Activated T-helper 2 cell treated with anti-CD3 and anti-CD28 coated beads, Interferon-gamma antibody, Interleukin-2, Interleukin-4, amounts not matched to agents 10 μg/mL and 5 μg/mL and 100 μg/mL, durations not matched to agents 14 hours and 24 hours and 36 hours (primary cell): ENCODE measurements at places on chromosomes 5 and 9.

DNA sequence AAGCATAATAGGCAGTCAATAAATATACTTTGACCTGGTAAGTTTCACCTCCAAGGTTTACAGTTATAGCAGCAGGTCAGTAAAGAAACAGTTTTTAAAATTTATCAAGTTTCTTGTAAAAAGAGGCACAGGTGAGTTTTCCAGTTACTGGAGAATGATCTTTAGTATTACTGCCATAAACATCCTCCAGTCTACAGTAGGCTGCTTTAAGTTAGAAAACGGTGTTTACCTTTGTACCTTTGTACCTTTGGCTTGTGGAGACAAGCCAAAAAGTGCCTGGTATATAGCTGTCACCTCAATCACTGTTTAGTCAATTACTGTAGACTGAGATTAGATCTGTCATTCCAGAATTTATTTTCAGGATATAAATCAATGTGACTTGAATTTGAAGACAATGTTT is 42.7 kb upstream of the SRFBP1 start:
- DNase-seq: no peak
- no peaks in the 10 kb centered on the region for H3K36me3 ChIP-seq
- H3K4me3 ChIP-seq: no peak overlapping the region
- H3K27ac ChIP-seq: no peak overlapping the region
- no peaks in the 10 kb centered on the region for H3K27me3 ChIP-seq

GRCh38 chr9:126701813-126702140 is 88.0 kb downstream of the LMX1B start:
- peaks cover 14% of the 10 kb centered on the region for H3K4me1 ChIP-seq
- H3K27me3 ChIP-seq: peaks cover 23% of the 10 kb centered on the region
- no peak overlapping the region for H3K27ac ChIP-seq
- no peaks in the 10 kb centered on the region for H3K36me3 ChIP-seq

DNA sequence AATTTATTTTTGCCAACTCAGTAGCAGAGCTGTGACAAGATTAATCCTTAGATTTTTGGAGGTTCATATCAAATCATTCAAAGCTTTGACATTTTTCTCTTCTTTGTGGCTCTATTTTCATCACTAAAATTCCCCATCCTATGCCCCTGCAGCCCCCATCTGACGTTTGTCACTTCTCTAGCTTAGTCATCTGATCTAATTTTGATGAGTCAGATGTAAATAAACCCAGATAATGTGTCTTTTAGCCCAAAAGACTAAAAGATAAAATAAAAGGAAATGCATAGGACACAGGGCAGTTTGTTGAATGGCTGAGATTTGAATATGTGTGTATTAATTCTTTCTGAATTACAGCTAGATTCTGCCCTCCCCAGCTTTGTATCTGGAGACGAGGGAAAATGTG is 897 bp upstream of the HSPB3 start:
- no peak overlapping the region for H3K27ac ChIP-seq
- no peaks in the 10 kb centered on the region for H3K4me1 ChIP-seq
- peaks cover 10% of the 10 kb centered on the region for H3K27me3 ChIP-seq
- H3K4me3 ChIP-seq: no peak overlapping the region

DNA sequence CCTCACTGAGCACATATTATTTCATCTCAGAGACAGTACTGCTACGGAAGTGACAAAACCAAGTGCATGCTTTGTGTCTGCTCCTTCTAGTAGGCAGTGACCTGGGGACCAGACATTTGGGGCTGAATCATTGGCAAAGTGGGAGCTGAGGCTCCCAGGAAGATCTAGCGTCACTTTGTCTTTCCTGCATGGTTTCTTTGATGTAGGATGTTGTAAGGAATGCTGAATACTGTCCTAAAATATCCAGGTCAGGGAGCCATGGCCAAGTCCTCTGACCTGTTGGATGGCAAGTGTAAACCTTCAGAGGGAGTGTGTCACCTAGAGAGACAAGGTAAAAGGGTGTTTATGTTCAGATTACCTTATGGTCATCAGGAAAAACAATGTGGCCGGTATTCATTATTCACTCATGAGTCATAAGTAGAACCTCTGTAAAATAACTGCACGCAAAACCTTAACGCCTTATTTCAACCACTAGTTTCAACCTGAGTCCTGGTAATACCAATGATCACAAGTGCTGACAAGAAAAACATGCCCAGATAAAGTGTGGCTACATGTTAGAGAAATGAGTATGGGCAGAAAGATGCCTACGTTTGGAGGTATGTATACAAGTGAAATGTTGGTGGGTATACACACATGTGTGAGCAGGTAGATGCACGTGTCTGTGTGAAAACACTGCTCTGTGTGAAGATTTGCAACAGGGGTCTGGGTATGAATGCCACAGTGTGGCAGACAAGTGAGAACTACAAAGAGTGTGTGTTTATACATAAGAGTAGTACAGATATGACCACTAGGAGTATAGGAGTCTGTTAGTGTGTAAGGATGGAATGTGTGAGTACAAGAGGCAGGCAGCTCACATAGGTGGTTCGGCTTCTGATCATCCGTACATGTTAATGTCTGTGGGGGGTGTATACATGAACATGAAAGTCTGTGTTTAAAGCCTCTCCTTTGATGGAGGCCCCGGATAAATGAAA is 263.9 kb downstream of the SPOCK1 start:
- DNase-seq: no peak
- H3K4me3 ChIP-seq: no peak overlapping the region
- H3K36me3 ChIP-seq: no peaks in the 10 kb centered on the region
- no peak overlapping the region for H3K27ac ChIP-seq
- H3K4me1 ChIP-seq: no peaks in the 10 kb centered on the region
- no peaks in the 10 kb centered on the region for H3K27me3 ChIP-seq

- H3K4me3 ChIP-seq: no peak overlapping the region
- H3K4me1 ChIP-seq: no peaks in the 10 kb centered on the region
- no peaks in the 10 kb centered on the region for H3K36me3 ChIP-seq
- H3K27me3 ChIP-seq: no peaks in the 10 kb centered on the region
- no peak overlapping the region for H3K27ac ChIP-seq
These were observed 167.0 kb upstream of the GPR151 start for GRCh38 chr5:146682899-146683532.
